CD8-positive, alpha-beta memory T cell (primary cell): ENCODE measurements at places on chromosomes 1 and 21. TPM values are rescaled to one million over a fixed set of nuclear protein-coding genes. Genes with fewer than 3 reads are reported as not detected.

PGLYRP4 gene
- total RNA-seq: not detected

IPO9 gene
- total RNA-seq: 65.2 TPM

UBQLN4 gene
- total RNA-seq: 61.9 TPM

OXCT2 gene
- total RNA-seq: 2.2 TPM

GRCh38 chr1:198927129-198927528 is 288.3 kb downstream of the PTPRC start:
- no peaks in the 10 kb centered on the region for H3K36me3 ChIP-seq
- no peak for DNase-seq
- no peaks in the 10 kb centered on the region for H3K27me3 ChIP-seq
- H3K4me1 ChIP-seq: peaks cover 19% of the 10 kb centered on the region
- no peak overlapping the region for H3K4me3 ChIP-seq

GRCh38 chr1:46379996-46380395 is 14.1 kb upstream of the FAAH start:
- no peaks in the 10 kb centered on the region for H3K4me1 ChIP-seq
- no peak for DNase-seq
- H3K4me3 ChIP-seq: no peak overlapping the region
- H3K27ac ChIP-seq: no peak overlapping the region

DNA sequence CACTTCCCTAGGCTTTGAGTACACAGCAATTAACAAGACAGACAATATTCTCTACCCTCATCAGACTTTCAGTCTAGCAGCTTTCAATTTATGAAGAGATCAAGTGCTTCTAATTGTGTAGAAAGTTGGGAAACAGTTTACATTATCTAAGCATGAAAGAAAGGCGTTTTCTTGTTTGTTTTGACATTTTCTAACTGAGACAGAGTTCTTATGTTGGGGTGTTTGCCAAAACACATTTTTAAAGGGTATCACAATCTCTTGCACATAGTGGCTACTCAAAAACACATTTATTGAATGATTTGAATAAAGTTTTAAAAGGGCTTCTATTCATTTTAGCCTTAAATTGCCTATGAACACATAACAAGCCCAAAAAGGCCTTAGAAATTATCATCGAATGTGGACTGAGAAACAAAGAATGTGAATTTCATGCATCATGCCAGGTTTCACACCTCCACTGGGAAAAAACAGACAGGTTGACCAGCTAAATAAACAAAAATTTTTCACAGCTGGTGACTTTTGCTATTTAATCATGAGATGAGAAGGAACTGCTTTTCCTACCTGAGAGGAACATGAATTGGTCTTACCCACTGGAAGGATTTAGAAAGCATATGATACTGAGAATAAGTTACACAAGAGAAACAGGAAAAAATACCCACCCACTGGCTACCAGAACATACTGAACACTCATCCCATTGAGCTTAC is 394.5 kb upstream of the PKN2 start:
- H3K36me3 ChIP-seq: no peaks in the 10 kb centered on the region
- H3K27ac ChIP-seq: no peak overlapping the region
- no peak overlapping the region for H3K4me3 ChIP-seq
- DNase-seq: no peak
- H3K27me3 ChIP-seq: no peaks in the 10 kb centered on the region

- H3K4me1 ChIP-seq: peaks cover 35% of the 10 kb centered on the region
- H3K27ac ChIP-seq: peak overlapping the region; percentile 95
- H3K36me3 ChIP-seq: no peaks in the 10 kb centered on the region
- DNase-seq: no peak
- no peaks in the 10 kb centered on the region for H3K27me3 ChIP-seq
Measured at GRCh38 chr1:2556678-2557481, 709 bp downstream of the TNFRSF14 start.

GRCh38 chr1:107243461-107243860 is 102.6 kb downstream of the NTNG1 start:
- H3K27me3 ChIP-seq: no peaks in the 10 kb centered on the region
- no peak overlapping the region for H3K4me3 ChIP-seq
- no peak overlapping the region for H3K27ac ChIP-seq
- no peak for DNase-seq

DNA sequence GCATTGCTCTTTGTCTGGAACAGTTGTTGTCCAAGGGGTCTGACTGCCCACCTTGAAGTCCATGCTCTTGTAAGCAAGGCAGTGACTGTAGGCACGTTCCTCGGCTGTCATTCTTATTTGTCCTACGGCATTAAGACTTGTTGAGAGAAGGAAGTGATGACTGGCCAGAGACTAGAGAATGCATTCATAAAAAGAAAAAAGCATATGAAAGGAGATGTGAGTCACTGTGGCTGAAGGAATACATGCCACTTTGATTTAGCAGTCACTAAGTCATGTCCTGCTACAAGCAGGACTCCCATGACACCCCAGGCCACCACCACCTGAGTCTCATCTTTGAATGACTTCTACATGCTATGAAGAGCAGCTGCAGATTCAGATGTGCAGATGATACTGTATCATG is 50.5 kb downstream of the CNN3 start:
- no peaks in the 10 kb centered on the region for H3K36me3 ChIP-seq
- no peaks in the 10 kb centered on the region for H3K4me1 ChIP-seq
- H3K4me3 ChIP-seq: no peak overlapping the region
- no peaks in the 10 kb centered on the region for H3K27me3 ChIP-seq
- DNase-seq: no peak

DNA sequence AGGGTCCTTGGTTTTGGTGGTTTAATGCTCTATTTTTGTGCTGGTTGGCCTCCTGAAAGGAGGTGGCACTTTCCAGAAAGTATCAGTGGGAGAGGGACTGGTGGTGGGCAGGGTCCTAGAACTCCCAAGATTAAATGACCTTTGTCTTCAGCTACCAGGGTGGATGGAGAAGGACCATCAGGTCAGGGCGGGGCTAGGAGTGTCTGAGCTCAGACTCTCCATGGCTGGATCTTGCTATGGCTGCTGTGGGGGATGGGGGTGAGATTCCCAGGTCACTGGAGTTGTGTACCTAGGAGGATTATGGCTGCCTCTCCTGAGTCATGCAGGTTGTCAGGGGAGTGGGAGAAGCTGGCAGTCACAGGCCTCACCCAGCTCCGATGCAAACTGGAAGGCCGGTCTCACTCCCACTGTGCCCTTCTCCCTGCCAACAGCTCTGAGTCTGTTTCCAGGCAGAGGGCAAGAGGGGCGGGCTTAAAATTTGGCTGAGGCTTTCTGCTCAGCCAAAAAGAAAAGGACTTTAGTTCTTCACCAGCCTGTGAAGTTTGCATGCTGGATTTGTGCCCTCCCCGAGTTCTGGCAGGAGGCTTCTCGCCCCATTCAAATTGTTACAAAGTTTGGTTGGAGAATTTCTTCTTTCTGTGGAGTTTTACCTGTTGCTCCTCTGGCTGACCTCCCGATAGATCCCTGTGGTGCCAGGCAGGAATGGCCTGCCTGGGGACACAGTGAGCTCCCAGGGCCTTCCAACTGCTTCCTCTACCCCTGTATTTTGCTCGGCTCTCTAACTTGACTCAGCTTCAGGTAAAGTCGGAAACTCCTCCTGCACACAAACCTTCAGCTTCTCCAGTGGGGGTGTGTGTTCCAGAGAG is 13.1 kb upstream of the KYAT3 start:
- no peak overlapping the region for H3K4me3 ChIP-seq
- H3K27me3 ChIP-seq: no peaks in the 10 kb centered on the region
- no peak overlapping the region for H3K27ac ChIP-seq
- peaks cover 31% of the 10 kb centered on the region for H3K36me3 ChIP-seq
- no peak for DNase-seq

- H3K4me3 ChIP-seq: no peak overlapping the region
- H3K27ac ChIP-seq: no peak overlapping the region
- H3K27me3 ChIP-seq: no peaks in the 10 kb centered on the region
- no peak for DNase-seq
Measured at GRCh38 chr1:88680911-88681622, 3.0 kb upstream of the PKN2 start.

- peaks cover 50% of the 10 kb centered on the region for H3K4me1 ChIP-seq
- no peaks in the 10 kb centered on the region for H3K27me3 ChIP-seq
- H3K36me3 ChIP-seq: no peaks in the 10 kb centered on the region
- no peak overlapping the region for H3K27ac ChIP-seq
- no peak overlapping the region for H3K4me3 ChIP-seq
- DNase-seq: no peak
Measured at GRCh38 chr1:154745750-154746425, 124.2 kb downstream of the KCNN3 start.

DNA sequence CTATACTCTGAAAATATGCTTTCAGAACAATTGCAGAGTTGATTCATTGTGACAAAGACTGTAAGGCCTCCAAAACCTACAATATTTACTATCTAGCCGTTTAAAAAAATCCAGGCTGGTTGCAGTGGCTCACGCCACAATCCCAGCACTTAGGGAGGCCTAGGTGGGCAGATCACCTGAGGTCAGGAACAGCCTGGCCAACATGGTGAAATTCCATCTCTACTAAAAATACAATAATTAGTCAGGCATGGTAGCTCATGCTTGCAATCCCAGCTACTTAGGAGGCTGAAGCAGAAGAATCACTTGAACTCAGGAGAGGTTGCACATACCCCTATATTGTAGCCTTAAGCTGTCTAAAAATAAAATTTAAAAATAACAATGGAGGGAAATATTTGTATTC is 5.3 kb upstream of the TFF2 start:
- H3K27ac ChIP-seq: no peak overlapping the region
- H3K36me3 ChIP-seq: no peaks in the 10 kb centered on the region
- H3K27me3 ChIP-seq: no peaks in the 10 kb centered on the region
- DNase-seq: no peak
- no peak overlapping the region for H3K4me3 ChIP-seq
- no peaks in the 10 kb centered on the region for H3K4me1 ChIP-seq

DNA sequence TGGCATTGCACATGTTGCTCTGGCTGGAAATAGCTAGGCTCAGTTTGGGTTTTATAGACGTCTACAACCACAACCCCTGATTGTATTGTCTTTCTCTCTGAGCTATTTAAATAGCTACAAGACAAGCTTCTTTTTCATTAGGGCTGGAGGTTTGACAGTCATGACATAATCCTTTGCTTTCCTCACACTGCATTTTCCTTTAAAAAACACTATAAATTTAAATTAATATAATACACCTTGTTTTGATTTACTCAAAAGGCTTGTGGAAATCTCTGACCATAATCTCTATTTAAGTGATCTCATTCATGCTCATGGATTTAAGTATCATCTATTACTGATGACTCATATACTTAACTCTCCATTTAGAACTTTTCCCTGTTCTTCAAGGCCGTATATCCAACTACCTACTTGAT is 50.4 kb upstream of the PTGFR start:
- H3K4me3 ChIP-seq: no peak overlapping the region
- DNase-seq: no peak
- H3K4me1 ChIP-seq: no peaks in the 10 kb centered on the region

DNA sequence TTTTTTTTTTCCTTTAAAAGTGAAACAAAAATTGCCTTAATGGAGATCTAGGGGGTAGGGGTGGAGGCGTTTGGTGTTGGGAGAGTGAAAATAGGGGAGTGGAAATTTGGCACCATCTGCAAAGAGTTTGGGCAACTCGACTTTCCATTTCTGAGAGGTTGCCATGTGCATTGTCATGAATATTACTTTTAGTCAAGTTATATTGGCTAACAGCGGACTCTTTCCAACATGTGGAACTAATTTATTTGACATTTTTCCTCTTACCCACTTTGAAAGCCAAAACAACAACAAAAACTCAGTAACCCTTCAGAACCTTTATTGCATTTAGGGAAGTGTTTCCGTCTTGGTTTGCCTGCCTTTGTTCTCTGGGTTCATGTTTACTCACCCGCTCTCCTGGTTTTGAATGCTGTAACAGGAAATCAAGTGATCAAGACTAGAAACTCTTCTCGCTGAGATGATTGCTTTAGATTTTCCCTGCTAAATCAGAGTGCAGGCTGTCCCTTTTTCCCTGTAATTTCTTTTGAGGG is 70.4 kb downstream of the CACHD1 start:
- no peaks in the 10 kb centered on the region for H3K27me3 ChIP-seq
- peak; percentile 51 for DNase-seq
- H3K4me1 ChIP-seq: peaks cover 39% of the 10 kb centered on the region
- no peak overlapping the region for H3K27ac ChIP-seq
- H3K36me3 ChIP-seq: no peaks in the 10 kb centered on the region

- H3K36me3 ChIP-seq: no peaks in the 10 kb centered on the region
- H3K27me3 ChIP-seq: no peaks in the 10 kb centered on the region
- no peaks in the 10 kb centered on the region for H3K4me1 ChIP-seq
- no peak overlapping the region for H3K4me3 ChIP-seq
Measured at GRCh38 chr1:94043738-94044289, 77.1 kb downstream of the ABCA4 start.

GRCh38 chr1:68473060-68473459 is 23.3 kb upstream of the RPE65 start:
- H3K27me3 ChIP-seq: no peaks in the 10 kb centered on the region
- H3K4me3 ChIP-seq: no peak overlapping the region
- no peak for DNase-seq
- no peaks in the 10 kb centered on the region for H3K4me1 ChIP-seq

- DNase-seq: no peak
- H3K27me3 ChIP-seq: no peaks in the 10 kb centered on the region
- H3K36me3 ChIP-seq: no peaks in the 10 kb centered on the region
- no peak overlapping the region for H3K27ac ChIP-seq
- no peaks in the 10 kb centered on the region for H3K4me1 ChIP-seq
- H3K4me3 ChIP-seq: no peak overlapping the region
Measured at GRCh38 chr1:218600968-218601367, 255.8 kb downstream of the TGFB2 start.

DNA sequence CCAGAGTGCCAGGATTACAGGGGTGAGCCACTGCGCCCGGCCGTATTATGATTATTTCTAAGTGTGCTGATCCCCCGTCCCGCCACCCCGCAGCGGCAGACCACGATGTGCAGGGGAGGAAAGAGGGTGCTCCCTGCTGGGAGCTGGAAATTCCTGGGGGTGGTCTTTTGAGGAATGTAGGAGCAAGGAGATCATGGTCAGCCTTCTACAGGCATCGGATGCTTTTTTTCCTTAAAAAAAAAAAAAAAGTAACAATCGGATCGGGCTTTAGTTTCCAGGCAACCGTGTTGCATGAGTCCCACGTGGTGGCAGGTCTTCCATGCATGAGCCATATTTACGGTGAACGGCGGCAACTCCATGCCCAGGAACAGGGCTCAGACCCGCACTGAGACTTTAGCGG is 74.2 kb upstream of the COX20 start:
- no peak overlapping the region for H3K4me3 ChIP-seq
- no peaks in the 10 kb centered on the region for H3K27me3 ChIP-seq
- no peaks in the 10 kb centered on the region for H3K36me3 ChIP-seq
- H3K4me1 ChIP-seq: no peaks in the 10 kb centered on the region
- no peak for DNase-seq

- H3K4me3 ChIP-seq: no peak overlapping the region
Measured at GRCh38 chr1:22494144-22494543, 42.5 kb downstream of the ZBTB40 start.

- no peak for DNase-seq
- no peak overlapping the region for H3K4me3 ChIP-seq
- H3K27me3 ChIP-seq: no peaks in the 10 kb centered on the region
Measured at GRCh38 chr1:54275349-54275748, 75.4 kb downstream of the MRPL37 start.
